Coronary artery (tissue), 2 donors: ENCODE measurements at places on chromosomes 1 and 21.

DNA sequence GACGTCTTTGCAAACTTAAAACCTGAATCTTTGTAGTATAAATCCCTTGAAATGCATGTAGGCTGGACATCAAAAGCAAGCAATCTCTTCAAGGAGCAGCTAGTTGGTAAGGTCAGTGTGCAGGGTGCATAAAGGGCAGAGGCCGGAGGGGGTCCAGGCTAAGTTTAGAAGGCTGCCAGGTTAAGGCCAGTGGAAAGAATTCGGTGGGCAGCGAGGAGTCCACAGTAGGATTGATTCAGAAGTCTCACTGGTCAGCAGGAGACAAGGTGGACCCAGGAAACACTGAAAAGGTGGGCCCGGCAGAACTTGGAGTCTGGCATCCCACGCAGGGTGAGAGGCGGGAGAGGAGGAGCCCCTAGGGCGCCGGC is 390 bp upstream of the PCSK9 start:
- no peak for DNase-seq

DNA sequence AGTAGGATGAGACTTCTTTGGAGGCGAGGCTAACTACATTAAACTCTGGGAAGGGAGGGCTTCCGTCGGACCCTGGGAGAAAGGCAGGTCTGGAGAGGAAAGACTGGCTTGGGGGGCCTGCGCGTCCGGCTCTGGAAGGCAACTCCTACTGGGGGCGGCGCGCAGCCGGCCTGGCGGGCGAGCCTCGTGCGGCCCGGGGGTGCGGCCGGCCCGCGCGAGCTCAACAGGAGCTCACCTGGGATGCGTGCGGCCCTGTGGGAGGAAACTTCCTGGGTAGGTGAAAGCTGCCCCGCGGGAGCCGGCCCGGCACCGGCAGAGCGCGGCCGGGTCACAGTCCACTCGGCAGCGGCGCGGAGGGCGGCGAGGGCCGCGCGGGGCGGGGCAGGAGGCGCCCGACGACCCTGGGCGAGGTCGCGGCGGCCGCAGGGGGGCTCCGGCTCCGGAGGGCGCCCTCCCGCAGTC is 449 bp downstream of the EPS15 start:
- DNase-seq: peak; percentile 79

DNA sequence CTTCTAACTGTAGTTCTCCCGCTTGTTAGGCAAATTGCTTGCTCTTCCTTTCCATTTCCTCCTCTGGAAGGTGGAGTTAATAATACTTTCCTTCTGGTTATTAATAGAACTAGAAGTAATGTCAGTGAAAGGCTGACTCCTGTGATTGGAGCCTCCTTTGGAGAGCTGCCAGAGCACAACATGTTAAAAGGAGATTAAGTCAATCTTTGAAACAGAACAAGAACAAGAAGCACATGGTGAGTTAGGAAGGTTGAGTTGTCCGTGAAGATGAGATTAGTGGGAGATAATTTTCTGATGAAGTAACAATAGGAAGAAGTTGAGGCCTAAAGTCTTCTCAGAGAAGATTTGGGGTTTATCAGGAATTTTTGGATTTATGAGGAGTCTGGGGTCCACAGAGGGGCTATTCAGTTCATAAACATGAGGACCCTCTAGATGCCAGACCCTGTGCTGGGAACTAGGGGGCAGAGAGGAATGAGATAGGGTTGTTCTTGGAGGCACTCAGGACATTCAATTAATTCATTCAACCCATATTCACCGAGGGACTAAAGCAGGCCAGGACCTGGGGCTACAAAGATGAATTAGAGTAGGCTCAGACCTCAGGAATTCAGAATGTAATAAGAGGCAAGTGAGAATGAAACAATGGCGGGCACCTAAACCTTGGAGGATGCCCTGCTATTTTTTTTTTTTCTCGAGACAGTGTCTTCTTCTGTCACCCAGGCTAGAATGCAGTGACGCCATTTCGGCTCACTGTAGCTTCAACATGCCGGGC is 40.7 kb upstream of the DHCR24 start:
- DNase-seq: no peak

DNA sequence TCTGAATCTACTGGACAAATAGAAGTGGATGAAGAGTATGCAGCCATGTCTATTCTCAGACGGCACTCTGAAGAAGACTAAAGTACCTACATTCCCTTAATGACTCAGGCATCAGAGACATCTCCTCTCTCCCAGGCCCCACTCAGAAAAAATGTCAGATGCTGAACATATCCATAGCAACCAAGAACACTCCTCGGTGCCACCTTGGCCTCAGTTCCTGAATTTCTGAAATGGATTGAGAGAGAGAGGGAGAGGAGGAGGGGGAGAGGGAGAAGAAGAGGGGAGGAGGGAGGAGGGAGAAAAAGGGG is 16.0 kb upstream of the OVAAL start:
- no peak for DNase-seq

DNA sequence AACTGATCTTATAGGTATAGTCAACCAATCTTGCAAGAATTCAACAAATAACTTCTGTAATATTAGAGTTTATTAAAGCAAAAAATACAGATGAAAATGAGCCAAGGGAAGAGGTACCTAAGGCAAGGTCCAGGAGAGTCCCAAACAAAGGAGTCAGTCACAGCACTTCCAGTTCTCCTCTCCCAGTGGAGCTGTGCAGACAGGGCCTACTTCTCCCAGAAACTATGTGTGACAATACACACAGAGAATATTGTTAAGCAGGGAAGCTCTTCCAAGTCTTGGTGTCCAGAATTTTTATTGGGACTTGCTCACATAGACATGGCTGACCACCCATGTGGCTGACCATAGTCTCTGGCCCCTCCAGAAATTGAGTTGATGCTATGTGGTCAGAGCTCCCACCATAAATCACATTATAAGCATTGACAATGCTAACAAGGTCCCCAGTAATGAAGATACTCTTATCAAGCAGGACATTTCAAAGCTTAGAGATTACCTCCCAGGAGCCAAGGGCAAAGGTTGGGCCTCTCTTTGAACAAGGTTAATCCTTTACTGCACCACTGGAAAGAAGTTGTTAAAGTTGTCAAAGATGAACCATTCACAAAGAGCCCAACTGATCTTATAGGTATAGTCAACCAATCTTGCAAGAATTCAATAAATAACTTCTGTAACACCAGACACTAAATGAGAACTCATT is 3.5 kb upstream of the CD244 start:
- DNase-seq: no peak

- DNase-seq: peak; percentile 57
Observed at GRCh38 chr1:145975216-145975615, 10.7 kb downstream of the POLR3GL start.

- DNase-seq: peak; percentile 81
Observed at GRCh38 chr21:26840912-26841311, 4.3 kb downstream of the ADAMTS1 start.

DNA sequence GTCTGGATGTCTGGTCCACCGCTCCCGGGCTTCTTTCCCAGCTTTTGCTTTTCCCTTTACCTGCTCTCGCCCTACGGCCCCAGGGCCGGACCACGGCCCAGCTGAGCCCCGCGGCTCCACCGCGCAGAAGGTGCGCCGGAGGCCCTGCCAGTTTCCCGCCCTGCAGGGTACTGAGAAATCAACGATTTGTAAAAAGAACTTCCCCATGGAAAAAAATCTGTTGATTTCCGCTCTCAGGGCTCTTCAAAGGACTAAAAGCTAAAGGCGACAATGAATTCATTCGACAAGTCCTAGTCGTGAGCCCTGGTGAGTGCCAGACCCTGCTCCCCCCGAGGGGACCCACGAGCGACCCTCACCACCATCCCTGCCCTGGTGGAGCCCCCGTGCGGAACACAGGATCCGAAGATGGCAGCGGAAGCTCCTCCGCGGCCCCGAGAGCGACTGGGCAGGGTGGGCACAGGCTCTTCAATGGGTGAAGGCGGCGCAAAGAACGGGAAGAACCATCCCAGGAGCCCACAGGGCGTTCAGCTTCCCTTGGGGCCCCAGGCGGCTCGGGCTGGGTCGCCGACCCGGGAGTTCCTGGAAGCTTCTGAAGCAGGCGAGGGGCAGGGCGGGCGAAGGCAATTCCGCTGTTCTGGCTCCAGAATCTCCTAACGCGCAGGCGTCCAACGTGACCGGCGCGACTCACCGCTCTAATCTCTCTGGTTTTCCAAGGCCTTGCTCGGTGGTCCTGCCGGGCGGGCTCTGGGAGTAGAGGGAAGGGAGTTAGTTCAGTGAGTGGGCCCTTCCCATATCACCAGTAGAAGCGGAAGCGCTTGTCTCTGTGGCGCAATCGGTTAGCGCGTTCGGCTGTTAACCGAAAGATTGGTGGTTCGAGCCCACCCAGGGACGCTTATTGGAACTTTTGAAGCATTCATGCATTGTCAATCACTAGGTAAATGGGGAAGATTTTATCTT is 6.6 kb upstream of the RNU1-2 start:
- peak; percentile 89 for DNase-seq

- DNase-seq: peak; percentile 29
Observed at GRCh38 chr1:47181955-47182675, 7.7 kb downstream of the PDZK1IP1 start.

DNA sequence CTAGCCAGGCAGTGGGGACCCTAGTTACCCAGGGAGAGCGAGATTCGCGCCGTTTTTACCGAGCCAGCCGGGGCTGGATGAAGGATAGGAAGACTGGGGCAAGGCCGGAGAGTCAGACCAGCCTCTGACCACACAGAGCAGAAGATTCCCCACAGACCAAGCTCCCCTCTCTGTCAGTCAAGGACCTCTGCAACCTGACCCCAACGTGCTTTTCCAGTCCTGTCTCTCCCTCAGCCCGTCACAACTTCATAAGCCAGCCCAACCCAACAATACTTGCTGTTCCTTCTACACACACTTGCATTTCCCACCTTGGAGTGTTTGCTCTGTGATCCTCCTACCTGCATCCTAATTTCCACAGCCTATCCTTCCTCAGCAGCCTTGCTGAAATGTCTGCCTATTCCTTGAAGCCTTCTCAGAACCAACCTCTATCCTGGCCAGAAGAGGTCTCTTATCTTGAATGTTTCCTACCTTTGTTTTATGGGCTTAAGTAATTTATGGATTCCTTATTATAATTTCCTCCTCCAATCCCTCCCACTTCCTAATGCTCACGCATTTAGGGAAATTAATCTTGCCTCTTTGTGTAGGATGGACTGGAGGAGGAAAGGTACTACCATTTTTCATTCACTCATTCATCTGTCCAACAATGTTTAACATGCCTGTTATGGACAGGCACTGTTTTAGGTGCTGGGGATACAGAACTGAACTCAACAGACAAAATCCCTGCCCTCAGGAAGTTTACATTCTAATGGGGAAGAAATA is at the start of gene GSTM3:
Gene GSTM3 (minus strand): TSS at position 424 of the 759 bp plus-strand sequence. CDS start 751 bp downstream, outside the sequence.
- no peak for DNase-seq

- no peak for DNase-seq
Observed at GRCh38 chr21:42153746-42154145, 65.2 kb upstream of the ABCG1 start.

- DNase-seq: no peak
Observed at GRCh38 chr1:58155418-58156123, 391.0 kb downstream of the OMA1 start.

DNA sequence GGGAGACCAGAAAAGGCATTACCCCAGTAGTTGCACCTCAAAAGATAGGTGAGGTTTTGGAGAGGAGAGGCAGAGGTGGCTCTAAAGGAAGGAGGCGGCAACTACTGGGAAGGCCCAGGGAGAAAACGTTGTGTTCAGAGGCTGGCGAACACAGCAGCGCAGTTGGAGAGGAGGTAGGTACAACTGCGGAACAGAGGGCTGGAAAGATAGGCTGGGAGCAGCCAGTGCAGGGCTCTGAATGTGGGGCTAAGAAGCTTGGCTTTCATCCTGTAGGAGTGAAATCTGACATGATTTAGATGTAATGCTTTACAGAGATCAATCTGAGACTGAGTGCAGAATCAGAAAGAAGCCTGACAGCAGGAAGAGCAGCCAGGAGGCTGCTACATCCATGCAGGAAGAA is 13.0 kb downstream of the RIMS3 start:
- DNase-seq: no peak

- DNase-seq: peak; percentile 53
Observed at GRCh38 chr1:44676484-44677200, 2.1 kb downstream of the ARMH1 start.

- DNase-seq: no peak
Observed at GRCh38 chr1:61130338-61131000, 48.1 kb downstream of the NFIA start.

GRCh38 chr1:161849518-161849917 is 83.4 kb downstream of the ATF6 start:
- DNase-seq: no peak

- DNase-seq: no peak
Observed at GRCh38 chr1:20660847-20661206, 342 bp downstream of the DDOST start.

DNA sequence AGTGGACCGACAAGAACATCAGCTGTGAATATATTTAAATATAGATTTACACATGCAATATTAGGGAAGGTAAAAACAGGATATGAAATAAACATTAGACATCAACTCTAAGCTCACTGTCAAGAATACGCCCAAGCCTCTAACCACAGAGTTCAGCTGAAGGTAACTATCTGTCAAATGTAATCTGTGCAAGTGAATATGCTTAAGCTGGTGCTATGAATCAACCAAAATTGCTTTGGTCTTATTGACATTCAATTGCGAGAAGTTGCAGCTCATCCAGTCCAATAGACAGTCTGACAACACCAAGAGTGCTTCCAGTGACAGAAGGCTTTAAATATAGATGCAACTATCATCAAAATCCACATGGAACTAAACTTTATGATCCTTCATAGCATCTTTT is 32.3 kb downstream of the USH2A start:
- DNase-seq: no peak

GRCh38 chr1:64487061-64487460 is 17.1 kb downstream of the CACHD1 start:
- no peak for DNase-seq

GRCh38 chr1:71311376-71311775 is 230.5 kb upstream of the ZRANB2 start:
- no peak for DNase-seq

DNA sequence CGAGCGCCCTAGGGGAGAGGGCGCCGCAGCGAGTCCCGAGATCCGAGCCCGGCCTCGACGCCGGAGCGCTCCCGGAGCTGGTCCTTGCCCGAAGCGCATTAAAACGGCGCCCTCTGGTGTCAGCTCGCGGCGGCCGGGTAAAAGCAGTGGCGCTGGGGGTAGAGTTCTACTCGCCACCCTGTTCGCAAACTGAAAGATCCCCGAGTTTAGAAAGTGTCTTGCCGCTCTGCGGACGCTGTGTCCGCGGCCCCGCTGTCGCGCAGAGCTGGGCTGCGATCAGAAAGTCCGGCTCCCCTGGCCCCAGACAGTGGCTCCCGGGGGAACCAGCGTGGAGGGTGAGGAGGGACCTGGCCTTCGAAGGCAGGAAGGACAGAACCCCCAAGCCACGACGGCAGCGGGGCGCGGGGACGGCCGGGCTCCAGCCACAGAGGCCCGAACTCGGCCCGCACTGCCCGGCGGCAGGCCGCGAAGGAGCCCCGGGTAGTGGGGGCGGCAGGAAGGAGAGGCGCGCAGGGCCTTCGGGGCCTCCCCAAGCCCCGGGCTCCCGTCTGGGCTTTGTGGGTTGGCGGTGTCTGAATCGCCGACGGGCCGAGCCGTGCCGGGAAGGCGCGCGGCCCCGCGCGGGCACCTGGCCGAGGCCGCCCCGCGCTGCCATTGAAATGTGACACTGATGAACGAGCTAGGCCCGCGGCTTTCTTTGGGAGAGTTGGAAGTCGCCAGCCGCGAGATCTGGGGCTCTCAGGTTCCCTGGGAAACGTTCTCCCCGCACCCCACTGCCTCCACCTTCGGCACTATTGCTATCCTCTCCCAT is 39.1 kb upstream of the NFIA start:
- peak; percentile 89 for DNase-seq

GRCh38 chr21:45556645-45557615 is 14.7 kb upstream of the SLC19A1 start:
- DNase-seq: no peak

- no peak for DNase-seq
Observed at GRCh38 chr1:119659628-119660027, 11.6 kb upstream of the ZNF697 start.
